ENCODE measurements at places on chromosomes 7 and 10.

DNA sequence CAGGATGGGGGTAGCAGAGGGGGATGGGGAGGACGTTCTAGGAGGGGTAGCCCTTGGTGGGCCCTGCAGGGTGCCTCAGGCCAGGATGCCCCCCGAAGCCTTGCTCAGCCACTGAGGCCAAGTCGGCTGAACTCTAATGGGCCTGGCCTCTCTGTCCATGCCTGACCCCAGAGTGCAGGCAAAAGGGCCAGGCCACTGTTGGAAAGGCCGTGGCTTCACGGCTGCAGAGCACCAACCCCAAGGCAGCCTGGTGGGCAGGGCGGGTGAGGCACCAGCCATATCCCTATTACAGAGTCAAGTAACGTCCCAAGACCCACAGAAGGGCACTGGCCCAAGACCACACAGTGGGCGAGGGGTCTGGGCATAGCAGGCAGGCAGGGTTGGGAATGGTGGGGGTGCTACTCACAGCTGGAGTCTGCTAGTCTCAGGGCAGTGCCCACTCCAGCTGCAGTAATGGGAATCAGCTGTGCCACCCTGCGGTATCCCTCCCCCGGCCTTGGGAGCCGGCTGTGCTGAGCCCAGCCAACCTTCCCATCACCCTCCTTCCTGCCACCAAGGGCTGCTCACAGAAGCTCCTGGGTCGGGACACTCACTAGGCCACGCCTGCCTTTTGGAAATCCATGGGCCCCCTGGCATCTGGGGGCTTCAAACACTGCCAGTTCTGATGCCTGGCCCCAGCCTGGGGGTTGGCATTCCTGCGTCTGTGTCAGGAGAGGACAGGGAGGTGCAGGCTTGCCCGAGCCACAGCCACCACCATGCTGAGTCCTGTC, 4.0 kb upstream of the LFNG start:
- no peak for DNase-seq

DNA sequence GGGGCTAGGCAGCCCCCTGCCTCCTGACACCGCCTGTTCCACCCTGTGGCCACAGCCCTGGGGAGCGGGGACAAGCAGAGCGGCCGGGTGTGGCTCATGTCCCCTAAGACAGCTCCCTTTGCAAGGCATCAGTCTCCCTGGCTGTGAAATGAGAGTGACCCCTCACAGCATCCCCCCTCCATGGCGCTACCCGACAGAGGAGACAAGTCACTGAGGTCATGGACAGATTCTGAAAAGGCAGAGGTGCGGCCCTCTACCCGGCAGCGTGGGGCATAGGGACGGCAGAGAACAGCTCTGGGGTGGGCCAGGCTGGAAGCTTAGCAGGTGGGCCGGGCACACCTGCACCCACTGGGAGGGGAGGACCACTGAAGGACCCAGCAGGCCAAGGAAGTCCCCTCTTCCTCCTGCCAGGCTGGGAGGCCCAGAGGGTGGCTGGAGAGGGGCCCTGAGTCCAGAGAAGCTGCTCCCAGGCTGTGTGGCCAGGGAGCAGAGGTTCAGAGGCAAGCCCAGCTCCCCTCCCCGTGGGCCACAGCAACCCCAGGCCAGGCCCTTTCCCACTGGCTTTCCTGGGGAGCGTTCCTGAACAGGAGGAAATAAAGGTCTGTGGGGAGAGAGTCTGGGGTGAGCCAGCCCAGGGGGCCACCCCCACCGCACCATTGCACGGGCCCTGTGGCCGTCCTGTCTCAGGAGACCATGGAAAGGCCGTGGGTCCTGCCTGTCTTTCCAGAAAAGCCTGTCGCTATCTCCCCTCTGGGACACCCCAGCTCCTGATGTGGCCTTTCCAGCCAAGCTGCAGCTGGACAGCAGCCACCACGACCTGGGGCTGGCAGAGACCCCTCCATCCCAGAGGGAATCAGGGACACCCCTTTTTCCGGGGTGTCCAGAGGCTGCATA, 1.7 kb downstream of the ADAP1 start:
- no peak for DNase-seq

- DNase-seq, result peak; percentile 6
Observed at GRCh38 chr10:31401287-31401686, 82.3 kb downstream of the ZEB1 start.

- DNase-seq, result no peak
Observed at GRCh38 chr10:17029581-17030271, 99.9 kb downstream of the CUBN start.

DNA sequence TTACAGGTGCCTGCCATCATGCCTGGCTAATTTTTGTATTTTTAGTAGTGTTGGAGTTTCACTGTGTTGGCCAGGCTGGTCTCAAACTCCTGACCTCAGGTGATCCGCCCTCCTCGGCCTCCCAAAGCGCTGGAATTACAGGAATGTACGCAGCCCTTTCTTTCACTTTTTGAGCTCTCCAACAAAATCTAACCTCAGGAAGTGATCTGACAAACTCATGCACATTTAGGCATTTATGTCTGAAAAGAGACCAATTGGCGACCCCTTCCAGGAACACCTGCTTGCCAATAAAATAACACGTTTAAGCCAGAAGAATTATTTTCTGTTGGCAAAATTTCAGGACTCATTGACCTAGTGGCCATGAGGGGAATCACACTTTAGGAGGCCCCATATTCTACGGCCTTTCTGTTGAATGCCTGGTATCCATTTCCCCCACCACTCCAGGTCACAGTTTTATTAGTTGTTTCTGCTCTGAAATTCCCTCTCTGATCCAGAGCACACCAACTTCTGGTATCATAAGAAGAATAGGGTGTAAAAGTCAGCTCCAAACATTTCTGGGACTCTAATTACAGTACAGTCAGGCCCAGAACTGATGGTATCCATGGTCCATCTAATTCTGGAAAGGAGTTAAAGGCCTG, 65.8 kb upstream of the FRMD4A start:
- no peak for DNase-seq

- no peak for DNase-seq
Observed at GRCh38 chr10:97311111-97311626, 7.9 kb upstream of the FRAT1 start.

GRCh38 chr10:97770255-97770654, 1.5 kb downstream of the SFRP5 start:
- DNase-seq, result no peak

- DNase-seq, result no peak
Observed at GRCh38 chr7:94303695-94304094, 91.0 kb upstream of the COL1A2 start.

DNA sequence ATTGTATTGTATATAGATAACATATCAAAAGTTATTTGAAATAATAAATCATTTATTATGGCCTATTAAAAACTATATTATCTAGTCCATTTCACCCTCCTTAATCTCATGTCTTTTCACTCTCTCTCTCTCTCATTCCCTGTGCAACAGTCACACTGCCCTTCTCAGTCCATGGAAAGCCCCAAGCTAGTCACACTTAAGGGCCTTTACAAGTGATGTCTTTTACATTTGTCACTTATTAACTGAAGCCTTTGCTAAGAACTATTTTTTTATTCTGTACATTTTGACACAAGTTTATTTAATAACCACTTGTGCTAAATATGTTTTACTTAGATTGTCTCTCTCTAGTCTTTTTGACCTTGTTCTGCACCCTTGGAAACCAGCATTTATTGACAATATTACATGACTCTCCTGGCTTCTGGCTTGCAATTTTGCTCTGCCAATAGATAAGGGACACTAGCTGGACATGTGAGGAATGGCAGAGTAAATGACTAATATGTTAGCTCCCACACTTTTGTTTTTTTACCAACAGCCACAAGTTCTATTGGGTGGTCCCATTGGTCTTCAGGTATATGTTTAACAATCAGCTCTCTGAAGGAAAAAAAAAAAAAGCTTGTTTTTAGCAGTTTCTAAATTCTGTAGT, 706.8 kb upstream of the POT1 start:
- DNase-seq, result no peak

DNA sequence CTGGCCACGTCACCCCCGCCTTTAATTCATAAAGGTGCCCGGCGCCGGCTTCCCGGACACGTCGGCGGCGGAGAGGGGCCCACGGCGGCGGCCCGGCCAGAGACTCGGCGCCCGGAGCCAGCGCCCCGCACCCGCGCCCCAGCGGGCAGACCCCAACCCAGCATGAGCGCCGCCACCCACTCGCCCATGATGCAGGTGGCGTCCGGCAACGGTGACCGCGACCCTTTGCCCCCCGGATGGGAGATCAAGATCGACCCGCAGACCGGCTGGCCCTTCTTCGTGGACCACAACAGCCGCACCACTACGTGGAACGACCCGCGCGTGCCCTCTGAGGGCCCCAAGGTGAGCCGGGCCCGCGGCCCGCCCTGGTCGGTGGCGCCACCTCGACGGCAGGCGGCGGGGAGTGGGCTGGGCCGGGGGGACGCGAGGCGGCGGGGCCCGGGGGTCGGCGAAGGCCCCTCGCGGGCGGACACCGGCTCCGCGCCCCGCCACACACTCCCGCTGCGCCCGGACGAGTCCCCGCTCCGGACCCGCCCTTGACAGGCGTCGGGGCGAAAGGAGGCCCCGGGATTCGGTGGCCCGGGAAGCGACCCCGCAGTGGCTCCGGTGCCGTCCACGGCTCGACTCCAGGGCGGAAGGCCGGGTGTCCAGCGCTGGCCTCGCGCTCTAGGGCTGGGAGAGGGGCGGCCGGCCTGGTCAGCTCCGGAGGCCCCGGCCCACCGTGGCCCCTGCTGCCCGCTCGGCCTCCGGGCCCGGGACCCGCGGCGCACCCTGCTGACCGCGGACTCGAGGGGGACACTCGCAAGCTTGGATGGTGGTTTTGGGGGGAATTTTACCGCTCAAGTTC, 557 bp downstream of the BAG3 start:
- no peak for DNase-seq

DNA sequence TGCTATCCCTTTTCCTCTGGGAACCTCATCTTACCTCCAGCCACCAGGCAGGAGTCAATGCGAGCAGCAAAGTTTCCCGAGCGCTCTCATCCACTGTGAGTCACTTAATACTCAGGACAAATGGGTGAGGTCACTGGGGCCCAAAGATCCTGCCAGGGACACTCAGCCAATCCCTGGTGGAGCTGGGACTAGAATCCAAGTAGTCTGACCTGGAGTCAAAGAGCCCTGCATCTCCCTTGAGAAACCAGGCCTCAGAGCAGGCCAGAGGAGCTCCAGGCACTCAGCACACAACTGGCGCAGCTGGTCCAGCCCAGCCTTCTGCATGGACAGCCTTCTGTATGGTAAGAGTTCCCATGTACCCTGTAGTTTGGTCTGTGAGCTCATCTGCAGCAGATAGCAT, 142.3 kb downstream of the MAPK8 start:
- DNase-seq, result no peak

- DNase-seq, result no peak
Observed at GRCh38 chr10:13366891-13367290, 18.8 kb upstream of the SEPHS1 start.

DNA sequence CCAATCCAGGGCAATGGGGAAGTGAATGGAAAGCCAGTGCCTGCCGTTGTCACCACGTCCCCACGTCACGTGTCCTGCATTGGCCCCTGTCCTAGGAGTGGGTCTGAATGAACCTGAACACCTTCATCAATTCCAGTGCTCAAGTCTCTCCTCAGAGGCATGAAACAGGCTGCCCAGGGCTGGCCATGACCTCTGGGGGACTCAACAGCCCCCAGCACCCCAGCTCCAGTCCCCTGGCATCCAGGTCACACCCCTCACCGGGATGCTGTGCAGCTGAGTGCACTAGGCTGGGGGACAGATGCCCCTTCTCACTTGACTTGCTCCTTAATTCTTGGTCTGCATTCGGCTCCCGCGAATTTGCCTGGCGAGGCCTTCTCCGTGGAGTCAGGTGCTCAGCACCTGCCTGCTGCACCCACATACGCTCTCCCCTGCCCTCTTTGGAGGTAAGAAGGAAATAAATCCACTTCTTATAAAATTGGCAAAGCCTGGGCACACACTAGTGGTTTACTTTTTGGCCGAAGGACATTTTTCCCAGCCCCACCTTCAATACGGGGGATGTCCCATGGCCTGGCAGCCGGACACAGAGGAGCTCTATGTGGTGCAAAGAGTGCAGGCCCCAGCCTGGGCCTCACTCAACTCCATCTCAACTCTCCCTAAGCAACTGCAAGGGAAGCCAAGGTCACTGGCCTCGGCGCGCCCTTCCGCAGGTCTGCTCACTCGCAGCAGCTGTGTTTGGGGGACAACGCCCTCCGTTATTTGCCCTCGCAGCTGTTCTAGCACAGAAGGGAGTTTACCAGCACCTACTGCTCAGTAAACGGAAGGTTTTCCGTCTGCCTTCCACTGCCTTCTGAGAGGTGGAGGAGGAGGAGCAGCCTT, 77.6 kb upstream of the SHH start:
- no peak for DNase-seq

- DNase-seq, result no peak
Observed at GRCh38 chr7:2476298-2476697, at the start of gene GRIFIN. GRIFIN (minus strand) TSS chr7:2476398; CDS start chr7:2476383, 15 bp downstream.

DNA sequence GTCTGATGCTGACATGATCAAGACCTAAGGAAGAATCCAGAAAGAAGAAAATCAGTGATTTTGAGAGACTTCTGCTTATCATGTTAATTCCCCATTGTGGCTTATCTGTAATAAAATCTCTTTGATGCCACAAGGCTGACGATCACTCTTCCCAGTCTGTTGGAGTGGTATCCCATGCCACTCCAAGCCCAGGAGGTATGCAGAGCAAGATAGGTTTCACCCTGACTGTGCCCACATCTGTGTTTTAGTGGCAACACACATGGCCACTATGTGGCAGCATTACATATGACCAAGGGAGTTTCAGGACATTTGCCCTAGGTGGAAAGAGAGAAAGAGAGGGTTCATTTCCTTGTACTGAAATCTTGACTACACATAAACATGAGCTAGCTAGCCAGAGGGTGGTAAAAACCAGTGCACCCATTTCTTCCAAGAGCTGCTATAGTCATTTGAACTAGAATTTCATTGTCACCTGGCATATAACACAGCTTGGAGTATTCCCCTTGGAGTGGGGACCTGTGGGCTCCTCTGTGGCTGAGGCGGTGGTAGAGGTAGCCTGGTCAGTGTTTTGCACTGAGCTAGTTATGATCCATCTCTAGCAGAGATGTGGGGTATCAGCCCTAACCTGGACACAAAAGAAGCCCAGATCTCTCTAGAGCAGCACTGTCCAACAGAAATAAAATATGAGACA, 20.8 kb downstream of the LAMB4 start:
- DNase-seq, result no peak

GRCh38 chr7:19116121-19117090, 1.0 kb downstream of the TWIST1 start:
- DNase-seq, result no peak

DNA sequence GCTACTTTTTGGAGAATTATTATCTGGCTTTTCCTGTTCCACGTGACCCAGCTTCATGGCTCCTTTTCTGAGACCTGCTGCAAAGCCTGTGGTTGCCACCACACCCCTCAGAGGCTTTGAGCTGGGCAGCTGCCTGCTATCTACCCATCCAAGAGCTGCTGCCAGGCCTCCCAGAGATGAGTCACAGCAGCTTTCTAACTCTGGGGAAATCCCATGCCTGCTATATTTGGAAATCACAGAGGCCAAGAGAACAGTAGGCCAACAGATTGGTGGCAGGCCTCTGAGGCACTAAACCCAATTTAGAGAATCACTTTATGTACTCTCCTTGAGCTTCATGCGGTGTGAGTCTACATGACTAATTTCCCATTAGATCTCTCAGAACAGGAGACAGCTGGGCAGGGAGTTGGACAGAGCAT, 35.2 kb downstream of the SGCE start:
- DNase-seq, result no peak
